ENCODE measurements at places on chromosomes 3 and 15.

- DNase-seq, result no peak
These were observed 482.3 kb upstream of the NECTIN3 start for GRCh38 chr3:110589341-110589740.

DNA sequence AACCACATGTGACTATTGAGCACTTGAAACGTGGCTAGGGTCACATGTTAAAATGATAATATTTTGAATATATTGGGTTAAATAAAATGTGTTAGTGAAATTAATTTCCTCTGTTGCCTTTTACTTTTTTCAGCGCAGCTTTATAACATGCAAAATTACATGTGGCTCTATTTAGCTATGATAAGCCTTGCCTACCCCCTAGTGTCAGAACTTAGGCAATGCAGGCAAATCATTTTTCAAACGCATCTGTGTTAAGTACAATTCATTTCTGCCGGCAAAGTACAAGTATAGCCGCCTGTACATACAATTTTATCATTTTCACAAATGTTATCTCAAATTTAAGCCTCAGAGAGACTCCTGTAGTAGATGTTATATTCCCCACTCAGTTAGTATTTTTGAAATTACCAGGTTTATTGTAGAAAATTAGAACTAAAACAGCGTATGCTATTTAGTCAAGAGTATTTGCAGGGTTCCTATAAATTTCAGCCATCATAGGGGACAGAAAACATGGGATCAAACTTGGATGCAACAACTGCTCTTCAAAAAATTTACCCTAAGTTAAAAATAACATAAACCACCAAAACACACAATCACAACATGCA is 56.1 kb downstream of the TAFA4 start:
- DNase-seq, result peak; percentile 10

GRCh38 chr15:50117431-50118027 is 1.5 kb downstream of the ATP8B4 start:
- DNase-seq, result no peak

- DNase-seq, result no peak
These were observed 66.0 kb downstream of the MESD start for GRCh38 chr15:80923668-80924067.

DNA sequence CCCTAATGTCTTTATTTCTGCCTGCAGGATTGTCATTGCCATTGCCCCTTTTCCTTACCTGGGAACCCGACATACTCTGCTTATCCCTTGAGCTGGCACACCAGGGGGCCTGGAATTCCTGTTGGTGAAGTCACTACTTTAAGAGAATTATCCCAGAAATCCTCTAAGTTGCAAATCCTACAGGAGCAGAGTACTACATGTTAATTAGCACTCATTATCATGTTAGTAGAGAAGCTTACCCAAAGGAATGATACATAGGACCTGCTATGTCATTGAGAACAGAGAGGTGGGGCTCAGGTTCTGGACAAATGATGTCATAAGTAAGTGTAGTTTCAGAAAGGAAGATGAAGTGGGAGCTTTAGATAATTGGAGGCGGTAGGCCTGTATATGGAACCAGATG is 27.4 kb downstream of the SCG5 start:
- DNase-seq, result no peak

- no peak for DNase-seq
These were observed 29.1 kb downstream of the GPR15 start for GRCh38 chr3:98560911-98561310.

- DNase-seq, result no peak
These were observed 63.7 kb upstream of the DLG1 start for GRCh38 chr3:197362081-197362480.

GRCh38 chr3:196115678-196116083 is 33.8 kb upstream of the TFRC start:
- no peak for DNase-seq

Data from hepatic stellate cell (primary cell).